ENCODE measurements at places on chromosomes 1 and 21. TPM values are rescaled to one million over a fixed set of nuclear protein-coding genes. Genes with fewer than 3 reads are reported as not detected.

- no peak for DNase-seq
Measured at GRCh38 chr1:247669225-247669624, 10.3 kb downstream of the OR13G1 start.

DNA sequence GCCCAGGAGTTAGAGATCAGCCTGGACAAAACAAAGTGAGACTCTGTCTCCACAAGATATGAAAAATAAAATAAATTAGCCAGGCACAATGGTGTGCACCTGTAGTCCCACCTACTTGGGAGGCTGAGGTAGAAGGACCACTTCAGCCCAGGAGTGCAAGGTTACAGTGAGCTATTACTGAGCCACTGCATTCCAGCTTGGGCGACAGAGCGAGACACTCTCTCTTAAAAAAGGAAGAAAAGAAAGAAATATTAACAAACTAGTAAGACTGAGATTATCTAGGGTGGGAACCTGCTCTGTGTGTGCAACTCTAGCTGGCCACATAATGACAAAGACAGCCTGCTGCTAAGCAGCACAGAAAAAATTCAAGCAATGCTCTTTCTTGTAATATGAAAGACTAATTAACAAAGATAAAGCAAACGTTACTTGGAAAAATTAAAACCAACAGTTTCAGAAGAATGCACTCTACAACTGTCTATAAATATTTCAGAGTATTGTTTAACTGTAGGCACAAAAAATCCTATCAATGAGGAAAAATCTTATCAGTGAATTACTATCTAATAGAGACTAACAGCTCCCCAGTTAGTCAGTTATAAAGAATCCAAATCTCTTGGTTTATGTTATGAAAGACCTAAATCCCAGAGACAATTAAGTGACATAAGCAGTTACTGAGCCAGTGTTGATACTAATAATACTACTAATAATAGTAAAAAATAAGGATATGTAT lies 74.5 kb downstream of the ENAH start:
- no peak for DNase-seq

DNA sequence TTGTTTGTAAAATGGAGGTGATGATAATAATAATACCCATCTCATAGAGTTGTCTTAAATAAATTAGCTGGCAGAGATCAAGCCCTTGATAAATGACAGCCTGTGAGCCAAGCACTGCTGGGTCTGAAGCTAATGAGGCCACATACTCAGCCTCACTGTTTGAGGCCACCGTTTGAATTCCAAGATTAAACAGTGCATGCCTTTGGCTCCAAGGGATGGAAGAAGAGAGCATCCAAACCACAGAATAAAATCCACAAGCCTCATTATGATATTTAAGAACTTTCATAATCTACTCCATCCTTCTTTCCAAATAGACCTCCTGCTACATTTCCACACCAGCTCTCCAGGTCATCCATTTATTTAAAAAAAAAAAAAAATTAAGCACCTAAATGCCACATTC lies 29.0 kb downstream of the TGFBR3 start:
- DNase-seq = no peak

Gene UQCRHL
- 1.2 TPM for polyA plus RNA-seq

DNA sequence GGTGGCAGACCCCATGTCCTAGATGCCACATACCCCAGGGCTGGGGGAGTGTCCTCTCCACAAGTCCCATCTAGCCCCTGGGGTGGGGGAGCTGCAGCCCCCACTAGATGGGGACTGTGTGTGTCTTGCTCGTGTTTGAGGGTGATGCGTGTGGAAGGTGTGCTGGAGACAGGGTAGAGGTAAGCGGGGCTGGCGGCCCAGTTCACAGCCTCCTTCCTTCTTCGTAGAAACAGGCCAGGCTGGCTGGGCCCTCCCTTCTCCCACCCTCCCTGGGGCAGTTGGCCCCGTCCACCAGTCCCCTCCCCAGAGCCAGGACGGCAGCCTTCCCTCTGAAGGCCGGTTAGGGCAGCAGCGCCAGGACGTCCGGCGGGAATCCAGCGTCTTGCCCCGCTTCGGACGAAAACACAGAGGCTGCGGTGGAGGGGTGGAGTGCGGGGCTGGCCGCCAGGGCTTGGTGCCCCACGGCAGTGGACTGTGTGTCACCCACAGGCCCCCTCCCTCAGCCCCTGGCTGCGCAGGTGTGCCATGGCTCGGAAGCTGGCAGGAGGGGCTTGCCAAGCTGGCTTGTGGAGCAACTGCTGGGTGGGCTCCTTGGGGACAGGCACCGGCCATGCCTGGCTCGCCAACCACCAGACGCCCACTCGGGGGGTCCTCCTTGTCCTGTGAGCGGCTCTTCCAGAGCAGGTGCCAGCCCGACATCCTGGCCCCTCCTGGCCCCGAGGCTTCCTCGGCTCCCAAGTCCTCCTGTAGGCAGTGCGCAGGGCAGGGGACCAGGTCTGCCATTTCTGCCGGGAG lies 3.6 kb downstream of the PRDM16 start:
- no peak for DNase-seq

DNA sequence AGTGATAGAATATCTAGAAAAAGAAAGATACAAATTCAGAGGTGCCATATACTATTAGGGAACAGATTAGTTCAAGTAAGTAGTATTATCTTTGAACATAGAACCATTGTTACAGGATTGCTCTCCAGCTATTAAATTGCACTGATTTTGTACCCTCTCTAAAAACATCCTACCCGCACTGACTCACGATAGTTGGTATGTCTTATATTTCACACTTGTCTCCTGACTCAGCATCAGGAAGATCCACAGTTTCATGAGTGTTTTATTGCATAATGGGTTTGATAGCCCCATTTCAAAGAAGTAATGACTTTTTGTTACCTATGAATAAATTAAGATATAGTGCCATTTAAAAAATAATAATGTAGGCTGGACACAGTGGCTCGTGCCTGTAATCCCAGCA lies 6.0 kb downstream of the TATDN3 start:
- no peak for DNase-seq

- DNase-seq = no peak
Measured at GRCh38 chr1:230189341-230189740, 122.3 kb downstream of the GALNT2 start.

DNA sequence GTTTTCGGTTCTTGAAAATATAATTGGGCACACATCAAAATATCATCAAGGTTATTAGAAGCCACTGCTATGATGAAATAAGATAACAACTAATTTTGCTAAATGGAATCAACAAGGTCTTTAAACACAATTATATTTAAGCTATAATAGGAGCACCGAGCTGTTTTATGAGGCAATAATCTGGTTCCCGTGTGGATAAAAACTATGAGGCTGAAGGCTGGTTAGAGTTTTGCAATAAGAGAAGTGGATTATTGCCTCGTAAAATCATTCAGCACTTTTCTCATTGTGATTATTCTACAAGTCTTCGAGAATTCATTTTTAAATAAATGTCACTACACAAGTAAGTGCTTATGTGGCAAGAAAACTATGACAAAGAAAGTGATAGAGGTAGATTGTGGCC lies 975.7 kb upstream of the ADGRL2 start:
- DNase-seq = no peak

GRCh38 chr1:109531380-109531779 lies 8.3 kb upstream of the GPR61 start:
- no peak for DNase-seq

DNA sequence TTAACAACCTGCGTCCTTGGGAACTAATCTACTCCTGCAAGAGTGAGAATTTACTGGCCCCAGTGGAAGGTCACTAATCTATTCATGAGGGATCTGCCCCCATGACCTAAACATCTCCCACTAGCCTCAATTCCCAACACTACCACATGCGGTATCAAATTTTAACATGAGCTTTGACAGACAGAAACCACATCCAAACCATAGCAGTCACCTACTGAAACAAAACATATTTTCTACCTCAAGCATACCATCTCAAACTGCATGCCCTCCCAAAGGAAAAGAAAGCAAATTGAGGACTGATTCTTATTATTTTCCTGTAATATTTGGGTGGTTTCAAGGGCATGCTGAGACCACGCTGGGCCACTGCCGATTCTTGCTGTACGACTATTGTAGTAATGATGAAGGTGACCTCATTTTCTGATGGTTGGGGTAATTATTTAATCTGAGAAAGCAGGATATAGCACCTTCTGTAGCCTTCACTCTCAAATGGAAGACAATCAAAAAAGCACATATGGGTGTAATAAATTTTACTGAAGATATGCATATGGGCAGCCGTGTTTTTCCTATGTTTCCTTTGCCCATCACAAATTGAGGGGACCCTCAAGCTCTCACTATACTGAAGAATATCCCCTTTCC lies 13.2 kb upstream of the GBP5 start:
- DNase-seq = no peak

- DNase-seq = no peak
Measured at GRCh38 chr1:115220340-115221270, 117.4 kb downstream of the NGF start.

Gene OR2AK2
- polyA plus RNA-seq = not detected

DNA sequence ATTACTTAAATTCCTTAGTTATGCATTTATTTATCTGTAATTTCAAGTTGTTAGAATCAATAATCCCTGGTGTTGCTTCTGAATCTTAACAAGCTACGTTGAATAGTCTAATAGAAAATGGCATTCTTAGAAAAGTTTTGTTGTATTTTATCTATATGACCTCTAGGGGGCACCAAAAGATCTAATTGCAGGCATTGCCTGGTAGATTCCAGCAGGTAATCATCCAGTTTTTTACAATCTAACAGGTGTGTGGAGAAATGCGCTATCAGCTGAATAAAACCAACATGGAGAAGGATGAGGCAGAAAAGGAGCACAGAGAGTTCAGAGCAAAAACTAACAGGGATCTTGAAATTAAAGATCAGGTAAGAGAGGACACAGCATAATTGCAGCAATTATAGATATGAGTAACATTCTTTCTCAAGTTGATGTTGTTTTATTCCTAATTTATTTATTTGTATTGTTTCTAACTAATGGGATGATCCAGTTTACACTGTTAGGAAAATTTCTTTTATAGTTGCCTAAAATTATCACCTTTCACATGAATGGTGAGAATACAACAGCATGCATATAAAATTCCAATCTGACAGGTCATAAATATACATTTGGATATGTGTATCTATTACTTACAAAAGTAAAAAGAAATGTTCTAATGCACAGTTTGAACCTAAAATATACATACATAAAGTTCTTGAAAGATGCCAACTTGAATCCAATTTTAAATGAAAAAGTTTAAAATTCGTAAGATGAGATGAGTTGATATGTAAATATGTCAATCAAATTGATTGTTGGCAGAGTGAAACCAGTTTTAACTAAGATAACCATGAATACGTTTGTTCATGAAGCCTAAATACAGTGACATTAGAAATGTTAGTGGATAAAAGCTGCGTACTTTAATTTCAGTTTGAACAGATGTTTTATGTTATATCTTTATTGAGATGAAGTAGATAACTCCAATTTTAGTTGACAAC lies 88.4 kb downstream of the SDCCAG8 start:
- no peak for DNase-seq

GRCh38 chr1:188499690-188500089 lies 1670.9 kb downstream of the PLA2G4A start:
- no peak for DNase-seq

Gene GSTM5
- polyA plus RNA-seq = not detected

- DNase-seq = no peak
Measured at GRCh38 chr1:218817691-218818465, 355.8 kb upstream of the LYPLAL1 start.

Gene CNR2
- polyA plus RNA-seq = 3.2 TPM

GRCh38 chr1:185376288-185376687 lies 59.2 kb upstream of the IVNS1ABP start:
- DNase-seq = no peak

Gene H6PD
- polyA plus RNA-seq = 14.9 TPM

GRCh38 chr1:101242324-101243050 lies 5.7 kb downstream of the S1PR1 start:
- no peak for DNase-seq

Gene LCE1F
- not detected for polyA plus RNA-seq

- no peak for DNase-seq
Measured at GRCh38 chr1:192459467-192459866, 116.1 kb upstream of the RGS1 start.

- DNase-seq = no peak
Measured at GRCh38 chr1:52190500-52191252, 48.8 kb downstream of the ZFYVE9 start.

GRCh38 chr1:20578721-20579395 lies 10.0 kb upstream of the CDA start:
- no peak for DNase-seq

- DNase-seq = no peak
Measured at GRCh38 chr1:8059161-8059622, 33.1 kb upstream of the ERRFI1 start.

GRCh38 chr1:83500987-83501591 lies 497.8 kb downstream of the TTLL7 start:
- no peak for DNase-seq

Measured in naive thymus-derived CD8-positive, alpha-beta T cell (primary cell).